ENCODE measurements at places on chromosomes 5 and 9. TPM values are rescaled to one million over a fixed set of nuclear protein-coding genes. Genes with fewer than 3 reads are reported as not detected.
A peak's percentile ranks its signal among the peaks of the same experiment; 100 is the strongest.

LSM11 gene
- total RNA-seq, result 59.8 TPM

ADAMTS6 gene
- 22.0 TPM for total RNA-seq

ERMP1 gene
- 40.6 TPM for total RNA-seq

CARTPT gene
- 5.0 TPM for total RNA-seq

C5orf46 gene
- total RNA-seq, result not detected

UBAP1 gene
- total RNA-seq, result 32.8 TPM

ENTPD8 gene
- total RNA-seq, result not detected

AIF1L gene
- total RNA-seq, result 52.5 TPM

GRCh38 chr5:94893412-94894135, 275.1 kb downstream of the SLF1 start:
- no peaks in the 10 kb centered on the region for H3K27me3 ChIP-seq
- H3K4me1 ChIP-seq, result no peaks in the 10 kb centered on the region
- no peak overlapping the region for H3K27ac ChIP-seq
- no peak overlapping the region for H3K4me3 ChIP-seq
- DNase-seq, result peak; percentile 85

GRCh38 chr5:168874713-168875380, 295.7 kb upstream of the PANK3 start:
- H3K4me1 ChIP-seq, result peaks cover 5% of the 10 kb centered on the region
- H3K27me3 ChIP-seq, result peaks cover 14% of the 10 kb centered on the region
- no peak overlapping the region for H3K27ac ChIP-seq
- no peak for DNase-seq

DNA sequence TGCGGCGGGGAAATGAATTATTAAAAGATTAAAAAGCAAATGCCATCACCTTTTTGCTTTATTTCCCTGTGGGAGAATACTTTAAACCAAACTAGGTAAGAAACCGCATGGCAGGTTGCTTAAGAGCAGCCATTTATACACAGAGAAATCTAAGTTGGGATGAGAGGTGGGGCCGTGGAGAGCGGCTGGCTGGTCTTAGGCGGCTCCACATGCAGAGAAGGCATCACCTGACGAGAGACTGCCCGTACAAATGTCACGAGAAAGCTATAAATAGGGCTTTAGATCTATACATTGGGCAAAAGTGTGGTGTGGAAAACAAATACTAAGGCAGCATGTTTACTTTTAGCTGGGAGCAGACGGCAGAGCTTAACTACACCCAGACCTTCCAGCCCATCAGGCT, 39.4 kb downstream of the MED27 start:
- no peak for DNase-seq
- H3K4me3 ChIP-seq, result no peak overlapping the region
- H3K27me3 ChIP-seq, result no peaks in the 10 kb centered on the region
- no peaks in the 10 kb centered on the region for H3K36me3 ChIP-seq

DNA sequence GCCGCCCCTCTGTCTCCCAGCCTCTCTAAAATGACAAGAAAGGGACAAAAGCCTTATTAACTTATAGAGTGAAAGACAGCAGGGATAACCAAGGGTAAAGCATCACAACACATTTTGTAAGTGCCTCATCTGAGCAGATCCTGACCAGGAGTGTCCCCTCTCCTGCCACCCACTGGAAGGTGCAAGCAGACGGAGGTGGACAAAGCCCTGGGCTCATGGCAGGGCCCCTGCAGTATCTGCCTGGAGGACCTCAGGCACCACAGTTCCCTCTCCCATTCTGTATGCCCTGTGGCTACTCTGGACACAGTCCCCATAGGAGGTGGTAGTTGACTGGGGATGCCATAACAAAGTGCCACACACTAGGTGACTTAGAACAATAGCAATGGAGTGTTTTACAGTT, 319.8 kb downstream of the GADD45G start:
- no peak overlapping the region for H3K4me3 ChIP-seq
- H3K36me3 ChIP-seq, result no peaks in the 10 kb centered on the region
- H3K4me1 ChIP-seq, result peaks cover 24% of the 10 kb centered on the region
- no peak overlapping the region for H3K27ac ChIP-seq

DNA sequence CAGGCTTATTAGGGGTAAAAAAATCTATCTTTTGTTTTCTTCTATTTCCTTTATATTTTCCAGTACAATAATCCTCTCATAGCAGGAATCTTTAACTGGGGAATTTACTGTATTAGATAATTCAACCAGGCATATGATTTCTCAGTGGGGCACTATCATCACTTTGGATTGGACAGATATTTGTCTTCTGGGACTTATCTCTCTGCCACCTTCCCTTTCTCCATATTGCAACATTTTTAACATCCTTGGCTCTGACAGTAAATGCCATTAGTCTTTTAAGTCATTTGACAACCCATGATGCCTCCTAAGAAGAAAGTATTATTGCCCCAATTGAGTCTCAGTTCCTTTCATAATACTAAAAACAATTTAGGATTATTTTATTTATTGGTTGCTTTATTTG, 304.1 kb downstream of the FGF10 start:
- H3K4me1 ChIP-seq, result no peaks in the 10 kb centered on the region
- no peak for DNase-seq
- H3K4me3 ChIP-seq, result no peak overlapping the region
- no peaks in the 10 kb centered on the region for H3K36me3 ChIP-seq
- no peak overlapping the region for H3K27ac ChIP-seq

- no peak for DNase-seq
- H3K4me1 ChIP-seq, result peaks cover 60% of the 10 kb centered on the region
- peak overlapping the region; percentile 99 for H3K27ac ChIP-seq
- H3K36me3 ChIP-seq, result no peaks in the 10 kb centered on the region
- H3K27me3 ChIP-seq, result no peaks in the 10 kb centered on the region
Measured at GRCh38 chr9:129412814-129413536, 207.9 kb downstream of the C9orf50 start.

DNA sequence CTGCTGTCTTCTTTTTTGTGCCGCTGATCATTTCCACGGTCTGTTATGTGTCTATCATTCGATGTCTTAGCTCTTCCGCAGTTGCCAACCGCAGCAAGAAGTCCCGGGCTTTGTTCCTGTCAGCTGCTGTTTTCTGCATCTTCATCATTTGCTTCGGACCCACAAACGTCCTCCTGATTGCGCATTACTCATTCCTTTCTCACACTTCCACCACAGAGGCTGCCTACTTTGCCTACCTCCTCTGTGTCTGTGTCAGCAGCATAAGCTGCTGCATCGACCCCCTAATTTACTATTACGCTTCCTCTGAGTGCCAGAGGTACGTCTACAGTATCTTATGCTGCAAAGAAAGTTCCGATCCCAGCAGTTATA, 17.1 kb downstream of the F2R start:
- H3K27me3 ChIP-seq, result no peaks in the 10 kb centered on the region
- no peak overlapping the region for H3K4me3 ChIP-seq
- no peak for DNase-seq
- no peak overlapping the region for H3K27ac ChIP-seq
- no peaks in the 10 kb centered on the region for H3K4me1 ChIP-seq

- no peak overlapping the region for H3K27ac ChIP-seq
- H3K36me3 ChIP-seq, result no peaks in the 10 kb centered on the region
- H3K4me3 ChIP-seq, result no peak overlapping the region
- H3K27me3 ChIP-seq, result no peaks in the 10 kb centered on the region
- no peaks in the 10 kb centered on the region for H3K4me1 ChIP-seq
Measured at GRCh38 chr5:107196500-107197059, 474.2 kb downstream of the EFNA5 start.

DNA sequence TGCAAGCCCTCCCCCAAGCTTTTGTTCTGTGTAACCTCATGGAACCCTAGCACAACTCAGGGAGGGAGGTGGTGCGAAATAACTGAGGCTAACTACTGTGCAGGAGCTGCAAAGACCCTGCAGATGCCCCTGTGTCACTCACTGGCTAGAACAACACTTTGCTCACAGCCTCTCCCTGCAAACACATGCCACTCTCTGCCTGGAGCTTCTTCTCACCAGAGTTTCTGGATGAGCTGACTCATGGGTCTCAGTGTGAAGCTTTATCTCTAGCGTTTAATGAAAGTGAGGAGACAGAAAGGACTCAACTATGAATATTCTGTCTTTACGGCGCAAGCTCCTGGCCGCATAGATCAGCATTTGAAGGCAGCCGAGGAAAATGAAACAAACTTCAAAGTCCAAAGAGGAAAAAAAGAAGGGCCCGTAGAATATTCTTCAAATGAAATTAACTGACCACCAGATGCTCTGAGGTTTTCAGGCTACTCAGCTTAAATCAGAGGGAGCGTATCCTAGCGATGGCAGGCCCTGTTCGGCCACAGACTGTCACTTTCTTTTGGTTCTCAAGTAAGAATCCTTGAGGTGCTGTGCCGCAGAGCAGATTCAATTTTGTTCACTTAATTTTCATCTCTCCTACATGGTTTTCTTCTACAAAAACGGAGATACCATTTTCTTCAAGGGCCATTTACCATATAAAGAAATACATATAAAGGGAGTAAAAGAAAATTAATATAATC, 77.7 kb upstream of the TAS2R1 start:
- no peak overlapping the region for H3K4me3 ChIP-seq
- no peaks in the 10 kb centered on the region for H3K4me1 ChIP-seq
- no peak for DNase-seq
- no peaks in the 10 kb centered on the region for H3K36me3 ChIP-seq
- H3K27ac ChIP-seq, result no peak overlapping the region

GRCh38 chr9:88045686-88046085, 71.4 kb upstream of the CDK20 start:
- H3K27ac ChIP-seq, result no peak overlapping the region
- DNase-seq, result no peak
- no peaks in the 10 kb centered on the region for H3K27me3 ChIP-seq
- no peaks in the 10 kb centered on the region for H3K4me1 ChIP-seq
- H3K36me3 ChIP-seq, result no peaks in the 10 kb centered on the region

- no peaks in the 10 kb centered on the region for H3K36me3 ChIP-seq
- no peaks in the 10 kb centered on the region for H3K27me3 ChIP-seq
- H3K4me1 ChIP-seq, result no peaks in the 10 kb centered on the region
- no peak overlapping the region for H3K4me3 ChIP-seq
- no peak overlapping the region for H3K27ac ChIP-seq
Measured at GRCh38 chr5:165956854-165957253, 2334.6 kb upstream of the WWC1 start.

GRCh38 chr9:5845157-5845531, 12.2 kb upstream of the ERMP1 start:
- H3K4me1 ChIP-seq, result peaks cover 6% of the 10 kb centered on the region
- H3K27ac ChIP-seq, result peak overlapping the region; percentile 83
- H3K4me3 ChIP-seq, result no peak overlapping the region
- no peaks in the 10 kb centered on the region for H3K36me3 ChIP-seq
- no peaks in the 10 kb centered on the region for H3K27me3 ChIP-seq

GRCh38 chr9:15882883-15883282, 330.0 kb downstream of the CCDC171 start:
- no peaks in the 10 kb centered on the region for H3K27me3 ChIP-seq
- H3K36me3 ChIP-seq, result no peaks in the 10 kb centered on the region
- no peak overlapping the region for H3K4me3 ChIP-seq

DNA sequence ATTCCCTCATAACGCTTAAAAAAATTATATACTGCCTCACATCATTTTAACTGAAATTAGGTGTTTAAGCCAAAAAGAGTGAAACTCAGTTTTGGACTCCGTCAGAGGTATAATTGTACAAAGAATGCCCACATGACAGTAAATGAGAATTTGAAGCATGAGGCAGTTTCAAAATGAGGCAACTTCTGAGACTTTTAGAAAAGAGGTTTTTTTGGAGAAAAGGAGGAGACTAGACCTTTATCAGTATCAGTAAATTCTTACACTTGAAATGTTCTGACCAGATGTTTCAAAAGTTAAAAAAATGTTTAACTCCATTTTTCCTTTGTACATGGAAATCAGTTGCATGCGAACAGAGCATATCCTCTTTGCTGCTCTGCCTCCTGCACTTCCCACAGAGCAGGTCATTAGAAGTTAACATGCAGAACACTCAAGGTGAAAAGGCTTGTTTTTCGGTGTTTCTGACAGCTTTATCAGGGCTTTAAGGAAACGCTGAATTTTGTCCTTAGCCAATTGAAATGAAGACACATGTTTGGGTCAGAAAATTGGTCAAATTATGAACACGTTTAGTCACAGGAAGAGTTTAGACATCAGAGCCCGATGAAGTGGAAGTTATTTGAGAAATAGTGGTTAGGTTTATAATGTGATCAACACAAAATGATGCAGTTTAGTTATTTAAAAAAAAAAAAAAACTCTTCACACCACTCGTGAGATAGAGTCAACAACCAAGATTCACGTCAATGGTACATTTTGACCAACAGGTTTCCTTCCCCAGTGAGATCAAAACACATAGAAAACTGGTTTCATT, 59.5 kb downstream of the PIK3R1 start:
- no peaks in the 10 kb centered on the region for H3K27me3 ChIP-seq
- no peak overlapping the region for H3K4me3 ChIP-seq
- no peak overlapping the region for H3K27ac ChIP-seq
- no peak for DNase-seq
- peaks cover 6% of the 10 kb centered on the region for H3K36me3 ChIP-seq

DNA sequence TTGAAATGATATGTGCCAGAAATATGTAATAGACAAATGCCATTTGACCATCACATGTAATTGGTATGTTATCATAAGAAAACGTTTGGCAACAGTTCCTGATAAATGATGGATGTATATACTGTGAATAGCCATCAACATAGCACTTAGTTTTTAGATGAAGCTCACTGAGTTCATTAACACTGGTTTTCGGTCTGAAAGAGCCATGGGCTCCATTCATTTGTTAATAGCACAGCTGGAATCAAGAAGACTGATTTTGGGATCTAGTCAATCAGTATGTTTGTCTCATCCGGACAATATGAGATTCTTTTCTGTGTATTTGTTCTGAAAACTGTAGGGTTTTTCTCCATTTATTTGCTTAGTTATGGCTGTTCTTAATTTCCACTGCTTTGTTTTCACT, 413.5 kb upstream of the CLINT1 start:
- H3K4me3 ChIP-seq, result no peak overlapping the region
- H3K27ac ChIP-seq, result no peak overlapping the region
- H3K4me1 ChIP-seq, result no peaks in the 10 kb centered on the region
- H3K27me3 ChIP-seq, result no peaks in the 10 kb centered on the region
- DNase-seq, result no peak
- H3K36me3 ChIP-seq, result no peaks in the 10 kb centered on the region

DNA sequence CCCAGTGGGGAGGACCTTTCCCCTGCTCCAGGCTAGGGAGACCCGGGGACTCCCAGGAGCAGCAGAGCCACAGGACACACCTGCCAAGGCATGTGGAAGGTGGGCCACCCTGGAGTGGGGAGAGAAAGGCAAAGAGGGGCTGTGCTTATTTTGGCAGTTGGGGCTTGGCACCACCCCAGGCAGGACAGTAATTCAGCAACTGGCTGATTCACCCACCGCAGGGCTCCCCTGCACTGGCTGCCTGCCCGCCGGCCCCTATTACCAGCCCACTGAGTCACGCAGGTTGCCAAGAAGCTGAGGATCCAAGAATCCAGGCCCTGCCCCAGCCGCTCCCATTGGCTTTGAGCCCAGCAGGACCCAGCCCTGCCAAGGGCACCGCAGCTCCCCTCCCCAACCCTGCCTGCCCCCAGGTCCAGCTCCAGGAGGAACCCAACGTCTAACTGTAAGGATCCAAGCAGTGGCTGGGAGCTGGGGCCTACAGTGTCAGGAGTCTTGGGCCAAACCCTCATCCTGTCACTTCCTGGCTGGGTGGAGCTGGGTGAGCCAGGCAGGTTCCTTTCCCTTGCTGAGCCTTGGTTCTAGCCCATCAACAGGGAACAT, 14.2 kb upstream of the RALGDS start:
- H3K27me3 ChIP-seq, result no peaks in the 10 kb centered on the region
- peak; percentile 83 for DNase-seq
- H3K27ac ChIP-seq, result peak overlapping the region; percentile 60
- no peak overlapping the region for H3K4me3 ChIP-seq
- peaks cover 50% of the 10 kb centered on the region for H3K36me3 ChIP-seq
- H3K4me1 ChIP-seq, result peaks cover 88% of the 10 kb centered on the region

Measured in spinal cord (tissue), 10 donors.